GM23248 (cell line): ENCODE measurements at places on chromosomes 13 and 19. TPM values are rescaled to one million over a fixed set of nuclear protein-coding genes. Genes with fewer than 3 reads are reported as not detected.

SIGLEC12 gene
- total RNA-seq = not detected in 2 replicates

PTGER1 gene
- 0.22 and 2.5 TPM in 2 replicates for total RNA-seq

KRTDAP gene
- not detected in 2 replicates for total RNA-seq

ZNF564 gene
- 3.7 and 8.3 TPM in 2 replicates for total RNA-seq

ZNF507 gene
- total RNA-seq = 4.9 and 5.2 TPM in 2 replicates

CSNK1A1L gene
- not detected in 2 replicates for total RNA-seq

DNA sequence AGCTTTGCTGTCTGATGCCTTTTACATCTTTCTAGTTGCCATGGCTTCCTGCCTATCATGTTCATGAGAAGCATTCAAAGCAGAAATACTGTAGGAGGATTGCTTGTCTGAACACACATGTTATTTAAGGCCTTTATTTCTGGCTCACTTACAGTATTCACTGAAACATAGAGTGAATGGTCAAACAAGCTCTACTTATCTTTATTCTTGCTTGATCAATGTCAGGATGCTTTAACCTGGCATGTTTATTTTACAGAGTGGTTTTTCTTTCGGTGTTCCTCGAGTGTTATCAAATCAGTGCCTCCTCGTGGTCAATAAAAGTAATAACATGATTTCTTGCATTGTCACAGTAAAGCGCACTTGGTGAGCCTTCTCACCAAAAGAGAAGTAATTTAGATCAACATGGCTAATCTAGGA, 73.5 kb upstream of the PCDH17 start:
- DNase-seq = peak; percentile 4

- DNase-seq = peak; percentile 56
Observed at GRCh38 chr13:23680845-23681669, 110.8 kb downstream of the TNFRSF19 start.

GRCh38 chr19:35524181-35524837, 3.8 kb downstream of the SBSN start:
- DNase-seq = no peak

DNA sequence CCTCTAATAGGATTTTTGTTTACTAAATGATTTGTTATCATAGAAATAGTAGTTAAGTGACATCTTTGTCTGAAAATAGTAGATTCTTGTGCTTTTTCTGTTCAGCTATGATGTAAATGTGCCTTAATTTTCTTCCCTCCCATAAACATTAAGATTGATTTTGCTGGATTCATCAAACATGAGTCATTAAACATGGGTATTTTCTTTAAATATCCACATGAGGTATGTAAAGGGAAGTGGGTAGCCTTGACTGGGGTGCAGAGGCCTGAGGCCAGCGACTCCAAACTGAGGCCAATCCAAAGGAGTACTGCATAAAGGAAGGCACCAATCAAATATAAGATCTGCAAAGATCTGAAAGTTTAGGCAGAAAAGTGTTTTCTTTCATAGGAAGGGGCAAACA, 3.7 kb downstream of the ZNF136 start:
- peak; percentile 31 for DNase-seq

DNA sequence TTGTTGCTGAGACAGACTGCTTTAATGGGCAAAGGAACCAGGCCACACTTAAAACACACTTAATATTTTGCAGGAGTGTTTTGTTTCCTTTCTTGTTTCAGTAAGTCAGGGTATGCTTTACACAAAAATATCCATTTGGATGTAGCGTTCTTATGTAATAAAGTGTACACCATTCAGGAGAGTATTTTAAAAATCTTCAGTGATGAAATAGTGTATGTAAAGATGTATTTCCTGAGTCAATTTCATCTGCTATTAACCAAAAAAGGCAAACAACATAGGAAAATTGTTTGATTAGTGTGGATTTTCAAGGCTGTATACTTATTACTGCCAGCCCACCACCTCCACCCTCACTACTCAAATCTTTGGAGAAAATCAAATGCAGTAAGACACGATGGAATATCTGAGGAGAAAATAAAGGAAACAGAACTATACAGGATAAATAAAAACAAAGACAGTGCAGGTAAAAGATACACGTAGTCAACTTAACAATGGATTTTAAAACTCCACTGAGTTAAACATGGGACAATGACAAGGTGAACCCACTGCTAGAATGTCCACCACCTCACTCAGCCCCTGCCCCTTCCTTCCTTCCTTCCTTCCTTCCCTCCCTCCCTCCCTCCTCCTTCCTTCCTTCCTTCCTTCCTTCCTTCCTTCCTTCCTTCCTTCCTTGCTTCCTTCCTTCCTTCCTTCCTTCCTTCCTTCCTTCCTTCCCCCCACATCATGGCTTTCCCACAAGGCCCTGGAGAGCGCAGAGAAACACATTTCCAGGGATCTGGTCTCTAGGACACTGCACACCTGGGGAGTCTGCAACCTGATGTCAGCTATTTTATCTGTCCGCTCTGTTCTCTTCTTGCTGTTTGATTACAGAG, 360.3 kb downstream of the IRS2 start:
- DNase-seq = no peak

DNA sequence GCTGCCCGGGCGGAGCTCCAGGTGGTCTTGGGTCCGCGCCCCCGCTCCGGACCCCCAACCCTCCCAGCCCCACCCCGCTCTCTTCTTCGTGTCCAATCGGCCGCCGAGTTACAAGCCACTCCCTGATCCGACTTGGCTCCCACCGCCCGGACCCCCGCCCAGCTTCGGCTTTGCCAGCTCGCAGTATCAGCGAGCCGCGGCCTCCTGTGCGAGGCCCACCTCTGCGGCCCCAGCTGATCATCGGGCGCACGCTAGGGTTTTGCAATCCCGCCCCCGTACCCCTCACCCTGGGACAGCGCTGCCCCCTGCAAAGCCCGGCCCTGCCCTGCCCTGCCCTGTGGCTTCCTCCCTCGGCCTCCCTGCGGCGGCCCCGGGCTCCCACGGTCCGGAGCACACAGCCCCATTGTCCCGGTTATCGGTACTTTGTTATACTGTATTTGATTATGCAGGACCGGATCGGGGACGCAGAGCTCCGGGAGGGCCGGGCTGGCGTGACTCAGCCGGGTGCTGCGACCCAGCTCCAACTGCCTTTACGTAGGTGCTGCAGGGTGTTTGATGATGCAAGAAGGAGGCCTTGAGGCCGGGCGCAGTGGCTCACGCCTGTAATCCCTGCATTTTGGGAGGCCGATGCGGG, 598 bp upstream of the LPAR2 start:
- peak; percentile 16 for DNase-seq

- no peak for DNase-seq
Observed at GRCh38 chr19:31629579-31630363, 280.5 kb upstream of the TSHZ3 start.

DNA sequence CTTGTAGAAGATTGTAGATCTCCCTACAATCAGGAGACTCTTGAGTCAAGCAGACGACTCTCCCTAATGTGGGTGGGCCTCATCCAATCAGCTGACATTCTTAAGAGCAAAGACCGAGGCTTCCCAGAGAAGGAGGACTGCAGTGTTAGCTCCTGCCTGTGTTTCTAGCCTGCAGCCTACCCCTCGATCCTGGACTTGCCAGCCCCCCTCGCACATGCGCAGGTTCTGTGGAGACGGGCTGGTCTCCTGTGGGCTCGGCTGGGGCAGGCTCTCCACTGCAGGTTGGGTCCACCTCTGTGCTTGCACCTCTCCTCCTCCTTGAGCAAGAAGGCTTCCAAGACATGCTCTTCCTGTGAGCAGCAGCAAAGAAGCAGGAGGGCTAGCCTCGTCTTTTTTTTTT, 185.2 kb upstream of the SOX1 start:
- DNase-seq = no peak
